Dorsolateral prefrontal cortex (tissue), 122 donors: ENCODE measurements at places on chromosomes 16 and 17. TPM values are rescaled to one million over a fixed set of nuclear protein-coding genes. Genes with fewer than 3 reads are reported as not detected.

The GFAP gene
- 15,126 TPM for total RNA-seq

The ARL5C gene
- total RNA-seq, result 0.61 TPM

The STXBP4 gene
- total RNA-seq, result 10.6 TPM

The CDH5 gene
- 11.0 TPM for total RNA-seq

The SNX20 gene
- 1.4 TPM for total RNA-seq

The PYDC1 gene
- total RNA-seq, result 8.5 TPM

The NPW gene
- not detected for total RNA-seq

The CDT1 gene
- 2.8 TPM for total RNA-seq

The NDUFAF8 gene
- 41.9 TPM for total RNA-seq

The CIITA gene
- total RNA-seq, result 7.9 TPM

The CCL17 gene
- not detected for total RNA-seq

The P2RX5 gene
- 17.9 TPM for total RNA-seq

The SNAI3 gene
- 1.4 TPM for total RNA-seq
